ENCODE measurements at places on chromosomes 5 and 9.

GRCh38 chr5:168947212-168947868 is 353.6 kb downstream of the SLIT3 start:
- DNase-seq, result no peak

DNA sequence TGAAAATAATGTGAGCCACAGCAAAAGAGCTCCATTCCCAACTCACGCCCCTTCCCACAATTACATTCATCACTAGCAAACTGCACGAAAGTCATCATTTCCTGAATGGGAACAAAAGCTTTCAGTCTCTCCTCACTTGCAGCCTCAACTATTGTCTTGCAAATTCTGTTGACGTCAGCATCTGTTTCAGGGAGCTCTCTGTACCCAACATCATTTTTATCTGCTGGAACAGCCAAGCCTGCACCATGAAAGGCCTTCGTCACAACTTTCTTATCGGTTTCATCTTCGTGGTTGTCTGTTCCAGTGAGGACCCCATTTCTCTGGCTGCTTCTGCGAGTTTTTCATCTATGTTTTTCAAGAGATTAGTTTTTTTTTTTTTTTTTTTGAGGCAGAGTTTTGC is 14.3 kb upstream of the RNF130 start:
- no peak for DNase-seq

DNA sequence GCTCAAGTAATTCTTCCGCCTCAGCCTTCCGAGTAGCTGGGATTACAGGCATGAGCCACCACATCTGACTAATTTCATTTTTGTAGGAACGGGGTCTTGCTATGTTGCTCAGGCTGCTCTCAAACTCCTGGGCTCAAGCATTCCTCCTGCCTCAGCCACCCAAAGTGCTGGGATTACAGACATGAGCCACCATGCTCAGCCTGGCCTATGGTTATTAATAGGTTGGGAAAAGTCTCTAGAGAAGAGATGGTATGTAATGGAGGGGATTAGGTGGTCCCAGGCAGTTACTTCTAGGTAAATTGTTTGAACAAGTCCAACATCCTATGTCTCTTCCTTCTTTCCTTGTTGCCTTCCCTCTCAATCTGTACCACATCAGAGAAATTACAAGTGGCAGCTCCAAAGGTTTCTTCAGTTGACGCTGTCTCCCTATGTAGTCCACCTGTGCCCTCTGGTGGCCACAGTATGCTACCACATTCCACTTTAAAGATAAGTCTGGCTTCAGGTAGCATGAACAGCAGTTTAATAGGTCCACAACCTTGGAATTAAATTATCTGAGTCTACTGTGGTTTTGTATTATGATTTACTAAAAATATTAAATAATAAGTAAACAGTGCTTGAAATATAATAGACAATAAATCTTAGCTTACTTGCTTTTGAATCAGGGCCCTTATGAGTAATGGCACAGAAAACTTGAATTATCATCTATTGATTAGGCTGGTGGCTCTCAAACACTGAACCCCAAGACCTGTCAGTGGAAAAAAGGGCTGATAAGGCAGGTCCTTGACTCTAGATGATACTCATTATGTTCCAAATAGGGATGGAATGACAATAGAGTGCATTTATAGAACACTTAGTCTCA is 9.7 kb downstream of the TIGD6 start:
- DNase-seq, result no peak

- DNase-seq, result no peak
Measured at GRCh38 chr5:154737667-154738320, 17.4 kb upstream of the LARP1 start.

DNA sequence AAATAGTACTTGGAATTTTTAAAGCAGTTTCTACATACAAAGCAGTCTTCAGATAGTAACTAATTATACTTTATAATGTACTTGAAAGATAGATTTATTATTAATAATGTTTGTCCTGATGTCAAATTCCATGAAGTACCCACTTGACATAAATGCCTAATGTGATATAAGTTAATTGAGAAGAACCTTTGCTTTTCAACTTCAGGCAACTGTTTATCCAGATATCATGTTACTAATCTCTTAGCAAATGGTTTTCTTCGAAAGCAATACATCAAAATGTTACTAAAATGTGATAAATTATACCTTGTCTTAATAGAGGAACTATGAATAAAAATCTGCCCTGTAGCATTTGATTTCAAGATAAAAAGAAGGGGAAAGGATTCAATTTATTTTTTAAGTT is 146.8 kb upstream of the FBXL17 start:
- DNase-seq, result no peak

DNA sequence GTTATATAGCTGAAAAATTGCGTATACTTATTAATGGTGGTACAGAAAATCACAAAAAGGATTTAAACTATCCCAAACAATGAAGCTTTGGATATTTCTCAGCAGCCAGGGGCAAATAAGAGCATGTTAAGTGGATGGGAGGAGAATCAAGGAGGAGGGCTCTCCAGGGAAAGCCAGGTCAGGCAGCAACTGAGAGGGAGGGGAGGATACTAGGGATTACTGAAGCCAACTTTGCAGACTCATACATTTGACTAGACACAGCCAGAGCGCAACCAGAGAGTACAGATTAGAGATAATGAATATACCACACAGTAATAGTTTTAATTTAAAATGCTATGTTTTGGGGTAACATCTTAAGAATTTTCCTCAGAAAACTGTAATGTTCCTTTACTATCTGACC is 360.2 kb downstream of the HCN1 start:
- DNase-seq, result no peak

DNA sequence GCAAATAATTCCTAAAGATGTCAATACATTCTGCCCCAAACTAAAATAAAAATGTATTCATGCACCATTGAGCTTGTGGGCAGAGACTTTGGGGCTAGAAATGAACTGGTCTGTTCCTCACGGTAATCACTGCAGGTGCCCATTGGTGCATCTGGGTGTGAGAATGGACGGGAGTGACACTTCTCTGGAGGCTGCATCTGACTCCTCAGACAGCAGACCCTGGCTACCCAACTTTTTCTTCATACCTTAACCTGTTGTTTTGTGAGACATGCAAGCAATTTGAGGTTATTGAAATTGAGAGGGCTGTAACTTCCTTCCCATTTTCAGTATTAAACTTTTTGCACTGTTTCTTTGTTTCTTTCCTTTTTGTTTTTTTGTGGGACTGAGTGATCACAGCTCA is 333.4 kb downstream of the ICE1 start:
- DNase-seq, result no peak

- DNase-seq, result no peak
Measured at GRCh38 chr9:3237121-3237520, 288.7 kb downstream of the RFX3 start.

DNA sequence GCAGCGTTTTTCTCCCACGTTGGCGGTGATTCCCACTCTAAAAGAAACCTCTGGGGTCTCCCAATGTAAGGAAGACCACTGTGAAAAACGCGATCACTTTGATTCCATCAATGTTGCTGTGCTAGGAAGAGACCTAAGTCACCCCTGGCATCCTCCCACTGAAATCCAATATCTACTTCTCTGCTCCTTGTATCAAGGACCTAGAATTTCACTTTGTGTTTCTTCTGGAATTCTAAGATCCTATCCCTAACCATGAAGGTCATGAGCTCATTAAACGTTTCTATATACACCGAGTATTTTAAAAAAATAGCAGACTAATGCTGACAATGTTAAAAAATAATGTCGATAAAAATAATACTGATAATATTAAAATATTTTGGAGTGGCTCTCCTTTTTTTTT is 118.8 kb upstream of the MYO10 start:
- DNase-seq, result no peak

DNA sequence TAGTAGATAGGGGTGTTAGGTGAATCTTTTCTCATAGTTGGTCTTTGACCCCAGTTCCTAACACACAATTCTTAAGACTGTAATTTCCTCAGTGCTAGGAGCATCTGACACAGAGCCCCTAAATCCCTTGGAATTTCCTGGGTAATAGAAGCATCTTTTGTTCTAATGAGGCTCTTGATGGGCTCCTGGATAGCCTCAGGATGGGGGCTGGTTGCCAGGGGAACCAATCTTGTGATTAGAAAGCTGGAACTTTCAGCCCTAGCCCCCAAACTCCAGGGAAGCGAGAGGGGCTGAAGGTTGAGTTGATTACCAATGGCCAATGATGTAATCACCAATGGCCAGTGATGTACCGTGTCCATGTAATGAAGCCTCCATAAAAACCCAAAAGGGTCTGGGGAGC is 44.5 kb downstream of the CCDC125 start:
- no peak for DNase-seq

GRCh38 chr5:137613554-137614265 is 114.6 kb upstream of the SPOCK1 start:
- DNase-seq, result no peak

- DNase-seq, result peak; percentile 42
Measured at GRCh38 chr5:140145818-140146522, 20.2 kb downstream of the IGIP start.

DNA sequence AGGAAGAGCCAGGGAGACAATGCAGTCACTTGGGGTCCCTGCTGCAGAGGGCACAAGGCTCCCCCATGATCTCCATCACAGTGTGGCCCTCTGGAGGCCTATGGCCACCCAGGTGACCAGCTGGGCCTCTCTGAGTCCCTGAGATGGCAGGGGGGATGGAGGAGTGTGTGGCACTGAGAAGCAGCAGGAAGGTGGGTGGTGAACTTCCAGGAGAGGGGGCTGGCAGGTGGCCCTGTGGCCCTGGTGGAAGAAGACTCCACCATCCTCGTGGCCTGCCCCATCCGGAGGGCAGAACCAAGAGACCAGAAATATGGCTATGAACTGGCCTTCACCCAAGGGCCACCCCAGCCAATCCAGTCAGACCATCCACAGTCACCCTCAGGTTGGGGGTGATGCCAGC is 31.7 kb upstream of the AFAP1L1 start:
- DNase-seq, result no peak

DNA sequence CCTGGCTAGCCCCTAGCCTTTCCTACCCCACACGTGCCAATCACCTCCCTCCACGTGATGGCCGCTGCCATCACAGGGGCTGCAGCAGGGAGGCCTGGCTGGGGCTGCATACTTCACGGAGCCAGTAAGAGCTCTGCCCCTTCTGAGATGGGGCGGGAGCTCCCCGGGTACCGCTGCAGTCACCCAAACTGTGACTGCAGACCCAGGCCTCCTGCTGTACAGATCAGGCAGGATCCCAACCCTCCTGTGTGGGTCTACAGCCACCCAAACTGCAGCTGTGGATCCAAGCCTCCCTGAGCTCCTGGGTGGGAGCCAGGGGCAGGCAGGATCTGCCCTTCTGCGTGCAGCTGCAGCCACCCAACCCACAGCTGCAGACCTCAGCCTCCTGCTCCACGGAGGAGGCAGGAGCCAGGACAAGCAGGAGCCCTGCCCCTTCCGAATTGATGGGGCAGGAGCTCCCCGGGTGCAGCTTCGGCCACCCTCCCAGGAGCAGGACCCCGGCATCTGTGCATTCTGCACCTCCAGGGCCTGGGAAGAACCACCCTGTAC is 3.2 kb upstream of the BTNL9 start:
- no peak for DNase-seq

DNA sequence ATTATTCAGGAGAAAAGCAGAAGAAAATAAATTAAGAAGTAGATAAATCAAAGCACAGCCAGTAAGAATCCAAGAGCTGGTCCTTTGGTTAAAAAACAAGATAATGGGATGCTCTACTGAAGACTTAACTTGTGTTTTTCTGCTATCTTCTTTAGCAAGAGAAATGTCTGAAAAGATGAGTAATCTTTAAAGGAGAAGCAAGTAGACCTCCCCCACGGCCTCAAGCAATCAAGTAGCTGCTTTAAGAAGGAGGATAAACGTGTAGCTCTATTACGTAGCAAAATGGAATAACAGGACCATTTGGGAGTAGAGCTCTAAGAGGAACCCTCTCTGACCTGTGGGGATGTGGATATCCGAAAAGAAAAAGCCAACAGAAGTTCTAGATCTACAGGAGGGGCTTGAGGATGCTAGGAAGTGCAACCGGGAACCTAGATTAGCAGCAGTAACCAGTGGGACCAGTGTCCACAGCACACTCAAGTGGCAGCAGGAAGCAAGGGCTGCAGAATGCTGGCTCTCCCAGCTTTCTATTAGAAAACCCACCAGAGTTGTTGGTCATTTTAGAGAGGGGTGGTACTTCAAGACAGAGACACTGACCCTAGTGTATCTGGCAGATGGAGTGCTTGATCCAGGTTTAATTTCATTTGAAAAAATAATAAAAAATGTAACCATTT is 185.4 kb downstream of the GABBR2 start:
- no peak for DNase-seq

- no peak for DNase-seq
Measured at GRCh38 chr5:95669540-95669939, 13.3 kb downstream of the SPATA9 start.

DNA sequence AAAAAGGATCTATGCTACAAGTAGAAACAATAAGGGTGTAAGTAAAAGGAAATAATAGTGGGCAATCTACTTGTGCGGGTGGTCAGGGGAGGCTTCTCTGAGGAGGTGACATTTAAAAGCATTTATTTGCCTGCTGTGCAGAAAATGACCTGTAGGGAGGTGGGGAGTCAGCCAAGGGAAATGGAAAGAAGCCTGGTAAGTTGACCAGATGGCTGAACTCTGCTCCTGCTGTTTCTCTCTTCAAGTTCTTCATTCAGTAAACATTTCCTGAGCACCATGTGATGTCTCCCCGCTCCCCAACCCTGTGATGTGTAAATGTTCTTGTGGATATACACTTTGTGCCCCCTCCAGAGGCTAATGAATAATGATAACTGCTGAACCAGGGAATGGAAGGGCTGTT is 9.9 kb upstream of the SPIN1 start:
- DNase-seq, result no peak

DNA sequence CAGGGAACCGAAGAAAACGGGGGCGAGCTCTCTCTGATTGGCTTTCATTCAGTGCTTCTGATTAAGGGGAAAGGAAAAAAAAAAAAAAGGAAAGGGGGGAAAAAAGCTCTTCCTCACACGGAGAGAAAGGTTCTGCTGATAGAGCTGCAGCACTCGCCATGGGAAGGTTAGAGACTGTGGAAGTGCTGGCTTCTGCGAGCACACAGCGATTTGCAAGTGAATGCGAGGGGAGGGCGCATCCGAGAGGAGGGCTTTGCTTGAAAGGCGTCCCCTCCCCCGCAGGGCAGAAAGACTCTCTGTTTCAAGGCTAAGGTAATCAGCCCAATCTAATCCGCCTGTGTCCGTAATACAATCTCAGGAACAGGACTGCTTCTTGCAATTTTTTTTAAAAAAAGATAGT is at the start of gene CDH10:
Gene CDH10 (minus strand): TSS at position 218 of the 400 bp plus-strand sequence. CDS start 51,488 bp downstream, outside the sequence.
- no peak for DNase-seq

- DNase-seq, result no peak
Measured at GRCh38 chr5:8892926-8893325, 652.9 kb downstream of the SEMA5A start.

GRCh38 chr5:83162601-83163000 is 85.3 kb downstream of the XRCC4 start:
- no peak for DNase-seq

GRCh38 chr5:149818116-149818515 is 88.0 kb downstream of the PPARGC1B start:
- DNase-seq, result no peak

DNA sequence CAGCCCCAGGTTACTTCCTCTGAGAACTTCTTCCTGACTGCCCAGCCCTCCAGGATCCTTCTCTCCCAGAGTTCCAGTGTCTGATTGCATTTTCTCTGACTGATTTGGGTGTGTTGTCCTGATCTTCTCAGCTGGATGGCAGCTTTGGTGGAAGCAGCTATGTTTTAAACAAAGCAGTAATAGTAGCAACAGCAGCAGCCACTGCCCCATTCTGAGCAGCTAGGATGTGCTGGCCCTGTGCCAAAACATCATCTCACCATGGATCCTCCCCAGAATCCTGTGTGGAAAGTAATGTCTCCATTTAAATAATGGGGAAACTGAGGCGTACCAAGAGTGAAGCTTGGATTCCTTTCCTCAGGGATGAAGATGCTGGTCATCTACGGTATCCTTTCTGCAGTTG is 46.4 kb upstream of the PSD2 start:
- DNase-seq, result no peak
